ENCODE measurements at places on chromosomes 5 and 9.

GRCh38 chr5:22699319-22699718, 153.8 kb downstream of the CDH12 start:
- DNase-seq = no peak

DNA sequence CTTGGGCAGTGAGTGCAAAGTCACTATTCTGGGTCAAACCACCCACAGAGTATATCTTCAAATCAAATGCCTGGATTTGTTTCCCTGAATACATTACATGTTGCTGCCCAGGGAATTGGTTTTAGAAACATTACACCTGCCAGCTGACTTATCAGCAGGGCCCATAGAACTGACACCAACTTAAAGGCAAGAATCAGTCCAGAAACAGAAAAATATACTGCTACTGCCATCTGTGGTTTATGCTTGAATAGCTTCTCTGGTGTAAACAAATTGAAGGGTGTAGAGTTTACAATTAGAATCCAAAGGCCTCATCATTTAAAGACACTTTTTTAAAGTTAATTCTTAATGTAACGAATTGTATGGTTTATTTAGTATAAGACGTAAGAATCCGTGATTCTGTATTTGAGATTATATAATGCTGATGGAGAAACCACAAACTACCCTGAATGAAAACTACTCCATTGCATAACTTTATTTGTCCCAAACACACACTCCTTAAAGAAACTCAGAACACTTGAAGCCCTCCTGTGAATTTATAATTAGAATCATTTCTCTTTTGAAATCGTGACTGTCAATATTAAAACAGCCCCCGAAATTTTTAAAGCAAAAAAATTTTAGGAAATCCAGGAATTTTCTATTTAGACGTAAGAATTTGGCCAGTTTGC, 6.2 kb downstream of the NR6A1 start:
- no peak for DNase-seq

DNA sequence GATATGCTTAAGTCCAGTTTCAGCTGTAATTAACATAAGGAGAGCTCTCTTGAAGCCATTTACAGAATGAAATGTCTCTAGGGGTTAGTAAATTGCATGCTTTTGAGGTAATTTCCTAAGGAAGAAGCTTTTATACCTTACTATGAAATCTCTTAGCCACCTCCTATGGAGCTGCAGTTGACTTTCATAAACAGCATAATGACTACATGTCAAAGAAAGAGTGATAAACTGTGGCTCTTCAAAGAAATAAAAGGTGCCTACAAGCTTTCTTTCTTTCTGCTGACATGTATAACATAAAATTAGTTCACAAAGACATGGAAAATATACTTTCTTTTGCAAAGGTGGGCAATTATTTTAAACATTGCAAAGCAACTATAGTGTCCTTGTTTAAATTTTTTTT, 90.8 kb downstream of the TMEM167A start:
- DNase-seq = no peak

DNA sequence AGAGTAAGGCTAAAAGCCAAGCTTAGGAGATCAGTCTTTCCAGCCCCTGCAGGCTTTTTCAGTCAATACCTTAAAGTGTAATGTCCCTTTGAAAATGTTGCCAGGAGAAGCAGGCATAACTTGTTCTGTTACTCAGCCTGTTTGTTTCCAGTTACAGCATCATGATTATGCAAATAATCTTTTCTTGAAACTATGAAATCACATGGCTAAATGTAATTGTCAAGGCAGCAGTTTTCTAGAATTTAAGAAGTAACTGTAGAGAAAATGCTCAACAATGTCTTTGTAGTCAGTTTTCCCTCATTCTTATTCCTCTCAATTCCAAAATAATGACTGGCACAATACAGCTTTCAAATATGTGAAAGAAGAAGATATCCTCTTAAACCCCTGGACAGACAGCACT, 1.9 kb upstream of the GPR107 start:
- no peak for DNase-seq

- no peak for DNase-seq
Observed at GRCh38 chr9:2180704-2181103, 165.6 kb downstream of the SMARCA2 start.

DNA sequence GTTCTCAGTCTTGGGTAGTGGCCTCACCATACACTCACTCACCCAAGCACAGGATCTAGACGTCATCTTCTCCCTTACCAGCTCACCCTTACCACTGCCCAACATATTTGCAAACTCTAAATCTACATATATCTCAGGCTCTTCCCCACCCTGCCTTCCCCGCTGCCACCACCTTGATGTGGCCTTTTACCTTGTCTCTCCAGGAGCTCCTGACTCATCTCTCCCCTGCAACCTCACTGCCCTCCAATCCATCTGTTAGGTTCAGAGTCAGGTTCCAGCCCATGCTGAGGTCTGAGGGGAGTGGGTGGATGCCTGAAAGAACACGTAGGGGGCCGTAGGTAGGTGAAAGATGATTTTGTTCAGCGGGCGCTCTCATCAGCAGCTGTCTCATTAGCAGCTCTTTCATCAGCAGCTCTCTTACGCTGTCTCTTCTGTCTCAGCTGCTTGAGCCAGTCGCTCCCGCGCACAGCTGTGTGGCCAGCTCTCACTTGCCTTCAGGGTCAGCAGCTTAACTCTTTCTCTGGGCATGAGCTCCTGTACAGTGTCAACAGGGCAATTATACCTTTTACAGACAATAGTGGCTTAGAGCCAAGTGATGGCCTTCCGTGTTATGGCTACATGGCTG, 23.1 kb upstream of the CKMT2 start:
- no peak for DNase-seq

GRCh38 chr5:72226950-72227349, 93.1 kb downstream of the MRPS27 start:
- DNase-seq = no peak

DNA sequence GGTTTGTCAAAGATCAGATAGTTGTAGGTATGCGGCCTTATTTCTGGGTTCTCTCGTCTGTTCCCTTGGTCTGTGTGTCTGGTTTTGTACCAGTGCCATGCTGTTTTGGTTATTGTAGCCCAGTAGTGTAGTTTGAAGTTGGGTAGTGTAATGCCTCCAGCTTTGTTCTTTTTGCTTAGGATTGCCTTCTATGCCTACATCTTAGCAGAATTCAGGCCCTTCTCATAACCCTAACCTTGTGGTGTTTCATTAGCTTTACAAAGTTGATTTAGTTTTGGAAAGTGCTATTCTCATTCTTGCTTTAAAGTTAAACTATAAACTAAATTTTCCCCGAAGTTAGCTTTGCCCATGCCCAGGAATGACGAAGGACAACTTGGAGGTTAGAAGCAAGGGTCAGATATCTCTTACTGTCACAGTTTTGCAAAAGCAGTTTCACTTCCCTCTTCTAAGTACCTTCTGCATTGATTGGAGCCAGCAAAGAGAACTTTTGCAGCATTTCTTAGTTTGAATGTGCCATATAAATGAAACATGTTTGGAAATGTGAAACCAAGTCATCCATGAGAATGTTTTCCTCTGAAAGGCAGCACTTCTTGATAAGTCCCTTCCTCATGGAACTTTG, 274.3 kb upstream of the DMRT1 start:
- no peak for DNase-seq

- no peak for DNase-seq
Observed at GRCh38 chr5:140855772-140856674, at the start of gene PCDHA10. TSS of gene PCDHA10 (plus strand) at chr5:140855897. CDS start at chr5:140856049, 152 bp downstream.

DNA sequence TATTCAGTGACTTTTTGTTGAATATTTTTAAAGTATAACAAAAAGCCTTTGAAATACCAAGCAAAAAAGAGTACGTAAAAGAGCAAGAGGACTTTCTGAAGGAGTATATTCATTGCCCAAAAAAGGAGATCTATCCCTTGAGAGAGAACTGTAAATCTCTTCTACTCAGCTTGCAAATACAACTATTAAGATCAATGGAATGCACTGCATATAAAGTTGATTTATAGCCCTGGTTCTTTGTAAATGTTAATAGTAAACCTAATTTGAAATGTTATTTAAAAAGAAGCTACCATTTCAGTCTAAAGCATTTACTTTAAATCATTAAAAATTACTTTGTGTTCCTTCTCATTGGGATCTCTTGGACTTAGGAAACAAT, 168.1 kb downstream of the PDE4D start:
- DNase-seq = no peak

GRCh38 chr9:125137200-125137599, 6.1 kb downstream of the SCAI start:
- no peak for DNase-seq

DNA sequence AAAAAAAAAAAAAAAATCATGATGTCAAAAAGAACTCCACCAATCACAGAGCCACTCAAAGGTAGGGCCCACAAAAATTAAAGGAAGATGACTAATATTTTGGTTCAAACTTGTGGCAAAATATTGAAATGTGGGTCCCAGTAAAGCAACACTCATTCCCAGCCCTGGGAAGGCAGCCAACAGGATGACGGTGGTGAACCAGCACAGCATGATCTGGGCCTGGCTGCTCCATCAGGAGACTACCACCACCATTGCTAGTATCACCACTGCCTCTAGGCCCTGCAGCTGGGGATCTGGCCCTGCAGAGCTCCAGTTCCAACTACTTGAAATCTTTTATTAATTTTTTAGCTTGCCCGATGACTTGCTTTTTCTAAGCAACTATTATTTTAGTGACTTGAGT, 206.8 kb upstream of the ITGA1 start:
- DNase-seq = no peak

GRCh38 chr9:106107716-106108115, 413.4 kb downstream of the TMEM38B start:
- DNase-seq = no peak

- no peak for DNase-seq
Observed at GRCh38 chr5:39160576-39161213, 58.7 kb downstream of the FYB1 start.

GRCh38 chr5:2192496-2192895, 309.8 kb upstream of the IRX4 start:
- no peak for DNase-seq
